ENCODE measurements at places on chromosomes 3 and 15. TPM values are rescaled to one million over a fixed set of nuclear protein-coding genes. Genes with fewer than 3 reads are reported as not detected.

GRCh38 chr15:52649686-52650085 lies 29.5 kb downstream of the ATOSA start:
- no peak for DNase-seq

GRCh38 chr3:128969993-128970739 lies 23.7 kb downstream of the CFAP92 start:
- no peak for DNase-seq

GRCh38 chr15:53013329-53013728 lies 223.2 kb upstream of the ONECUT1 start:
- DNase-seq: no peak

- DNase-seq: no peak
Observed at GRCh38 chr3:159600291-159600690, 388.3 kb upstream of the IL12A start.

- no peak for DNase-seq
Observed at GRCh38 chr3:193720169-193720568, 127.2 kb downstream of the OPA1 start.

DNA sequence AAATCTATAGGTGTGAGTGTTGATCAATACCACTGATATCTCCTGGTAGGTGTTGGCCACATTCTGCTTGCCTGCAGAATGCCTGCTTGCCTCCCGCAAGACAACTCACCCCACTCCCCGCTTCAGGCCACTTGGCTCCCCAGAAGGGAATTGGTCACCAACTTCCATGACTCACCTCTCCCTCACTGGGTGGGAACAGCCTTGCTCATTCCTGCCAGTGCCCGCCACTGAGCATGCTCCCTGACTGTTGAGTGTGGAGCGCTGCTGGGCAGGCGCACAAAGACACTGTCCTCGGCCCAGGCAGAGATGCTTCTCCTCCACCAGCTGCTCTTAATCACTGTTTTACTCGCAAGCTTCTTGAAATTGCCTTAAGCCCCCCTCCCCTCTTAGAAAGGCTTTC lies 57.3 kb upstream of the PPP2R3A start:
- DNase-seq: no peak

DNA sequence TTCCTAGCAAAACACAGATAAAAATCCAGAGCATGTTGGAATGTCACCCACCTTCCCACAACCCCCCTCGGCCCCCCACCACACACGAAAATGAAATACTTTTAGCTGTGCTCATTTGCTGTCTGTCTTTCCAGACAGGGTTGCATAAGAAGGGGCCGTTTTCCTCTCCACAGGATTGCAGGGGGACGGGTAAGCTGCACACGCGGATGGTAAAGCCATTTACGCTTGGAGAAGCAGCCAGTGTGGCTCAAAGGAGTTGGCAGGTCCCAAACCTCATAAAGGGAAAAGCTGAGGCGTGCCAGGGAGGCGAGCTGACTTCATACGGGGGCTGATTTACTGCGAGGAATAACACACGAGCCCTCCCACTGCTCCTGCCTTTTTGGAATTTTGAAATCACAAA lies 47.4 kb upstream of the ITGA11 start:
- no peak for DNase-seq

DNA sequence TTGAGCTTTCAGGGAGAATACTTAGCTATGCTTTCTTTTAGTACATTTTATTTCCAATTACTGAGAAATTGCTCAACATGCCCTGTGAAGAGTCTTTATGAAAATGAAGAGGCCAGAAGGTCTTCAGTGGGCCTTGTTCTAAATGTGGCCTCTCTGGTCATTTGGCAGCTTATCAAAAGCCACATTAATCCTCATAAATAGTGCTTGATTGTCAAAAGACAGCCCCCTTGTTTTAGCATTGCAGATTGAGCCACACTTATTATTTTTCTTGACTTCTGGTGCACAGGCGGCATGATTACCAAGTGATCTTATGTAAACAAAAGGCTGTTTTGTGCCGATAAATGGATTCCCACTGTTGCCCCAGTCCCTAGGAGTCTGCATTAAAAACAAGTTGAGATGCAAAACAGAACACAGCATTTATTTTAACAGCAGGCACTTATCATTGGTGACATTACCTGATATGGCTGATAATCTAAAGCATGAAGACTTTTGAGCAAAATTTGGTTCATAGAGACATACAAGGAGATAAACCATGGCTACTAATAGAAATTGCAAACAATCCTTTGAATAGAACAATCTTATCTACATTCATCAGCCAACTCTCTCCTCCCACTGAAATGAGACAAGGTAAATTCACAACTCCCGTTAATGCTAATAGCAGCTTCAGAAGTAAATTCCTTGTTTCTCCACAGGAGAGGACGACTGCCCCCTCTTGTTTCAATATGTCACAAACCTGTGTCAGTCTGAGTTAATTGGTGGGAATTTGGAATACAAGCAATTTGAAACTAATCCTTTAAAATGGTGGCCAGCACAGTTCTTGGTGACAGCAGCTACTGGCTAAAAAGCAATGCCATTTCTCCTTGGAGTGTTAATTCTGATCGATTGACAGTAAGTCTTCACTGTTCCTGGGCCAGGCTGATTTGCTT lies 194.3 kb downstream of the NSUN3 start:
- DNase-seq: no peak

DNA sequence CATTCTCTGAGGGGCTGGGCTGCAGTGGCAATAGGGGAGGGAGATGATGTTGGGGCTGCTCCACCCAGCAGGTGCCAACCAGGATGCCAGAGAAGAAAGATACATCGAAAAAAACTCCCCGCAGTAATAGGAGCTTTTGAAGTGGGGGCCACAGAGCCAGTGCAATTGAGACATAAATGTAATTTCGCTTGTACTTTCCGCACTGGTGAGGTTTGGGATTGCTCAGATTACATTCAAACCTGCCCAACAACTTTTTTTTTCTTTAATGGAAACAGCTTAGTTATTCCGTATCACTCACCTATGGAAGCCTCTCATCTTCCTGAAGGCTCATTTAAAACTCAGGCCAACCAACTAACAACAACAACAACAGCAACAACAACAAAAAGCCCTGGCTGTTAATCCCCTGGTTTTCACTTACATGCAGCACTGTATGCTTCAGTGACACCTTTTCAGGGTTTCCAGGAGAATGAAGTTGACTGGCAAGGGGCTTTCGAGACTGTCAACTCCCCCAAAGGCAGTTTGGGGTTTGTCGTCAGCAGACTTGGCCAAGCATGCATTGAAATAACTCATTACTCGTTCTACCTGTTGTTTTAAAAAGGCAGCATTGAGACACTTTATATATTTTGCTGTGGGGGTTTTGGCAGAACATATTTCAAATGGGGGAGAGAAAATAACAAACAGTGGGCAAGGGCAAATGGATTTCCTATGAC lies 163.8 kb downstream of the EBLN2 start:
- DNase-seq: no peak

DNA sequence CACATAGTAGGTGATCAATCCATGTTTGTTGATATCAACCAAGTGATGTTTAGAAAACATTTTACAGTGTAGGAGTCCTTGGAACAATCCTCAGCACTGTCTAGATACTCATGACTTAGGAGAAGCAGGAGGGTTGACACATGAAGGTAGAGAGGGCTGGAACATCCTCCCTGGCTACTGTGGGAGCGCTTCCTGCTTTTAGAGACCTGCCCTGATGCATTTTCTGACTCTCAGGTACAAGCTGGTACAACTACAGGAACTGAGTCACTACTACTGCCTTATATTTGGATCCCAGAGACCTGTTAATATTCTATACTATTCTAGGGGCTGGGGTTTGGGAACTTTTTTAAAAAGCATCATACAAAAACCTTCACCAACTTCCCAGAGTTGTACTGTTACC lies 20.1 kb downstream of the GPR156 start:
- DNase-seq: no peak

- DNase-seq: no peak
Observed at GRCh38 chr3:24400015-24400414, 94.6 kb downstream of the THRB start.

GRCh38 chr3:60856257-60857046 lies 394.8 kb downstream of the FHIT start:
- DNase-seq: no peak

DNA sequence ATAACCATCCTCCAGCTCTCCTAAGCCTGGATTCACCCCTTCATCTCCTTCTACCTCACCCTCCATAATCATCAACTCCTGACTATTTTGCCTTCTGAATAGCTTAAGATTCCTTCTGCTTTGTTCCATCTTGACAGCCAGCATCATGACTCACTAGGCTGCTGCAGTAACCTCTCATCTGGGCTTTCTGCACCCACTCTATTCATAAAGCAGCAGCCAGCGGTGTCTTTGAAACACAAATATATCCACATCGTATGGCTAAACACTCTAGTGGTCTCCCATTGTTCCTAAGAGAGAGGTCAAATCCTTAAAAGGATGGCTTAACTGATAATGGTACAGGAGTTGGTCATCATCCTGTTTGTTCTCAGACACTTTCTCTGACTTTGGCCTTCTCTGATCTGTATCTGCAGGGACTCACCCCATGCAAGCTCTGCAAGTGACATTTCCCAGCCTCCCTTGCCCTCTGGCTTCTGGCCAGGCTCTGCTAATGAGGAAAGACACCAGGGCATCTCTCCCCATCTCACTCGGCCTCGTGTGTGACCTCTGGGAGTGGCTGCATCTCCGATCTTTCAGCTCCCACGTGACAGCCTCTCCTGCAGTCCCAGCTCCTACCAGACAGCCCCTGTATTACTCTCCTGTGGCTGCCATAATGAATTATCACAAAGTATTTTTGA lies 6.2 kb downstream of the GRK7 start:
- DNase-seq: no peak

DNA sequence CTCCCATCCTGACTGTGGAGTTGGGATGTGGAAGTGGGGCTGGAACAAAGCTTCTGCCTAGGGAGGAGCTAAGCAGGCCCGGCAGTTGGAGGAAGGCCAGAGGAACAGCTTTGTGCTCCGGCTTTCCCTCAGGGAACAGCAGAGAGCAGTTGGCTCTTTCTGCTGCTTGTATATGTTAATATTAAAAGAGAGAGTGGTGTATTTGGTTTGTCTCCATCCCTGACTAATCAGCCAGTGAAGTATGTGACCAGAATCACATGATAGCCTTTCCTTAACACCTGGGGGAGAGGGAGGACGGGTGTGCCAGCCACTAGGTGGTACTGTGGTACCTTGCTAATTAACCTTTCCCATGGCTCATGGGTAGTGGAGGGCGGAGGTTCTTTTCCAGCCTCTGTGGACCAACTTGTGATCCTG lies 10.0 kb downstream of the EIF2B5 start:
- no peak for DNase-seq

GRCh38 chr15:69749274-69749673 lies 296.7 kb downstream of the RPLP1 start:
- no peak for DNase-seq

- DNase-seq: no peak
Observed at GRCh38 chr3:144501467-144501866, 529.8 kb downstream of the DIPK2A start.

DNA sequence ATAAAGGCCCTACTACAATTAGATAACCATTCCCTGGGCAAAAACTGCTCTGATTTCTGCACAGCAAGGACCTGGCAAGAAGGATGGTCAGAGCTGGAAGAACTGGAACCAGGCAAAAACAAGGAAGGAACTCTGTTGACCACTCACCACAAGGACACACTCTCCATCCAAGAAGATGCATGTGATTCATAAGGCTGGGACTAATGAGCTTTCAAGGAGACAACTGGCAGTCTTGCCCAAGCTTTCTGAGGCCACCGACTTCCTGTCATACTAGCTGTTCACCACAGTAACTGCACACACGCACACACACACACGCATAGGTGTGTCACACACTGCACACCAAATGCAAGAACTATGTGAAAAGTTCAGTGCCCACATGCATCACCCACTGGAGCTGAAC lies 256.6 kb downstream of the OCA2 start:
- DNase-seq: no peak

DNA sequence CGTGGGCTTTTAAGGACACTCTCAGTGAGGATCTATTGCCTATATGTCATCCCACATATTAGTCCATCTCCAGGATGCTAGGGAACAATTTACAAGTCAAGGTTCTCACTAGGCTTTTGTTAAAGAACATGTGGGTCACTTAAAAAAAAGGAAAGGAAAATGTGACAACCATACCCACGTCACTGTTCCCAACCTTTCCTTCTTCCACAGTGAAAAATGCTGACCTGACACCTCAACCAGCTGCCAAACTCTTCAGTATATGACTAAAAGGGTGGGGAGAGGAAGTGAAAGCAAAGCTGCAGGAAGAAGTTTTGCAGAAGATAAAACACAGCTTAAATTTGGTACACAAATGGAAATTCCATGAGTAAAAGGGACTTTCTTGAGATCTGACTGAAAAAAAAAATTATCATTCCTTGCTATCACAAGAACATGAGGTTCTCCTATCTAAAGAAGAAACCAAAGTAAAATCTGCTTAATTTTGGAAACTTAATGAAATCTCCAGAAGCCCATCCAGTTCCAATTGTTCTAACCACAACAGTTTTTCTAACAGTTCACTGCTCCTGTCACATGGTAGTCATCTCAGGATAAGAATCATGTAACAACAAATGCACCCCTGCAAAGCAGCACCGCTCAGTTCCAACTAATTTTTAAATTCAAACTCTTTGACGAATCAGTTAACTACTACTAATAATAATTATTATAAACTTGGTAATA lies 117.0 kb upstream of the TSPAN3 start:
- DNase-seq: no peak

- no peak for DNase-seq
Observed at GRCh38 chr3:5220193-5220592, 32.7 kb downstream of the EDEM1 start.

GRCh38 chr3:13459605-13460340 lies 20.3 kb upstream of the HDAC11 start:
- no peak for DNase-seq

DNA sequence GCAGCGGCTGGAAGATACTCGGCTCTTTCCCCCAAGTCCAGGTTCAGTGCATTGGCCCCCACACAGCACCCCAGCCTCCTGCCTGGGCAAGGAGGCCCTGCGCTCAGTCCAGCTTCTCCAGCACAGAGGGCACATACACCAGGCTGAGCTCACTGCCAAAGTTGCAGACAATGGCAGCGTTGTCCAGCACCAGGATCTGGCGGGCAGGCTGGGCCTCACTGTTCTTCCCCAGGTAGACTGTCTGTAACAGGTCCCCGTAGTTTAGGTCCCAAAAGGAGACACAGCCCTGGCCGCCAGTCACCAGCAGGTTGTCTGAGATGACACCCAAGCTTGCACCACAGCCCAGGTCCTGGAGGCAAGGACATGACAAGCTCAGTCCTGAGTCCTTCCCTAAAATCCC lies 32.9 kb downstream of the PTPN23 start:
- DNase-seq: peak; percentile 52

The ERC2 gene
- 105 TPM for total RNA-seq

The CD80 gene
- 0.52 TPM for total RNA-seq

The TIMP4 gene
- 3.1 TPM for total RNA-seq

The TNFAIP8L3 gene
- total RNA-seq: 9.3 TPM

The DUOXA2 gene
- not detected for total RNA-seq

The DNAH12 gene
- 0.32 TPM for total RNA-seq

The KY gene
- 12.0 TPM for total RNA-seq

The UBE3A gene
- total RNA-seq: 129 TPM

The CCR8 gene
- total RNA-seq: not detected
